ENCODE measurements at places on chromosomes 13 and 19.

DNA sequence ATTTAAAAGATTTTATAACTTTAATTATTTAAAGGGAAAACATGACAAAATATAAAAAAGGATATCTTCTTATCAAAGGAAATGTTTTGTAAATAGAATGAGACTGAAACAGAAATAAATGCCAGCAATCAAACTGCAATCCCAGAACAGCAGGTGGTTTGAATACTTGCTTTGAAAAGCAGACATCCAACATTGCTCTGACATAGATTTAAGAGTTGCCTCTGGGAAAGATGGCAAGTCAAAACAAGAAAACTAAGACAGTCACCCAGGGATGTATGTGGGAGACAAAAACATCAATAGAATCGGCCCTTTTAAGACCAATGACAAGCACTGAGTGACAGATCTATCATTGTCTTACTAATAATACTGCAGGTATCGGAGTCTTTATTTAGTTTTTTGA lies 789.7 kb upstream of the GPC6 start:
- no peak for DNase-seq

DNA sequence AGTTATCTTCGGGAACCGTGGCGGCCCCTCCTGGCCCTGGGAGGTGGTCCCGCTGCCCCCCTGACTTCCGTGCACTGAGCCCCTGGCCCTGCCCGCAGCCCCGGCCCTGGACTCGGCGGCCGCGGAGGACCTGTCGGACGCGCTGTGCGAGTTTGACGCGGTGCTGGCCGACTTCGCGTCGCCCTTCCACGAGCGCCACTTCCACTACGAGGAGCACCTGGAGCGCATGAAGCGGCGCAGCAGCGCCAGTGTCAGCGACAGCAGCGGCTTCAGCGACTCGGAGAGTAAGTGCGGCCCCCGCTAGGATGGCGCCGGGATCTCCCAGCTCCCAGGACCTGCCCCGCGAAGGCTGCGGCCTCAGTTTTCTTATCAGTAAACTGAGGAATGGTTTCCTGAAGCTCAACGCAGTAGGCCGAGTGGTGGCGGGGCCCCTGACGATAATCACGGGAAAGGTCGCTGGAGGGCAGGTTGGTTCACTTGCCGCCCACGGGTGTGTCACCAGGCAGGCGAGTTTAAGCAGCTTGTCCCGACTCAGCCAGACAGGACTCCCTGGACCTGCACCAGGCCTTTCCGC lies 924 bp downstream of the RGCC start:
- DNase-seq: peak; percentile 74

GRCh38 chr19:47353307-47353712 lies 4.2 kb downstream of the DHX34 start:
- no peak for DNase-seq

GRCh38 chr13:75305059-75305458 lies 176.9 kb downstream of the TBC1D4 start:
- DNase-seq: no peak

GRCh38 chr13:37319031-37319443 lies 213.6 kb upstream of the CSNK1A1L start:
- DNase-seq: no peak

- DNase-seq: no peak
Measured at GRCh38 chr19:28456708-28457320, 756.1 kb downstream of the UQCRFS1 start.

DNA sequence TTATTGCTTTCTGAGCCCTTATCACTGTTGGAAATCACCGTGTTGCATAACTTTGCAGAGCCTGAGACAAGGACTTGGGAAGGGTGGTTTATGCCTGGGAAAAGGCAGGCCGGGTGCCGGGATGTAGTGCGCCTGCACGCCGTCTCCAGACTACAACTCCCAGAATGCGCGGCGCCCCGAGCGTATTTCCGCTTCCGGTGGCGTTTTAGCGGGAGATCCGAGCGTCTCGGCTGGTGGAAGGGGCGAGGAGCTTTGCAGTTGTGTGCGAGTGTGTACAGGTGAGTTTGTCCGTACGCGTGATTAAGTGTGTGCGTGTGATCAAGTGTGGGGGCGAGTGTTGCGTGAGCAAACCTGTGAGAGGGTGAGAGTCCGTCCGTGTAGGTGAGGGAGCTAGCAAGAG lies 75.4 kb downstream of the PEG3 start:
- peak; percentile 29 for DNase-seq

DNA sequence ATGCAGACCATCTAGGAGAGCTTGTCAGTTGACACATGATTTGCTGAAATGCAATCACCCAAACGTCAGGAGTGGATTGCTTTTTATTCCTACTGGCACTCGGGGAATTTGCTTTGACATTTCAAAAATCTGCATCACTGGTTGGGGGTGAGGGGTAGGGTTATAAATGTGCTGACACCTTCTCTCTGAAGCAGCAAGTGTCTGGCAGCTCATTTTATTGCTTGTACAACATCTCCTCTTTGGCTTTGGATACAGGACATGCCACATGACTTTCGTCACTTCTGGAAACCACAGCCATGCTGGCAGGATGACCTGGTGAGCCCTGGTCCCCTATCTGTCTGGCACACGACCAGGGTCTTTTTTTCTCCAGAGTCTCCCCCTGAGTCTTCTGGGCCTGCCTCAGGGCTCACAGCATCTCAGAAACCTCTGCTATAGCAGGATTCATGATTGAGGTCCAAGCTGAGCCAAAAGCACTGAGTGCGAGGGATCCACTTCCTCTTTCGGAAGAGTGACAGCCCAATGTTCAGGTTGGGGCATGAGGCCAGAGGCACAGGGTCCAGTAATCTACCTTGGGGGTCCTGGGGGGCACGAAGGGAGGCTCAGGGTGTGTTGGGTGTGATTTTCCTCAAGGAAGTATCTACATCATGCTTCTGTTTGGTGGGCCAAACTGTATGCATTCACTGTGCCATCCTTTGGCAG lies 60.1 kb downstream of the HSPH1 start:
- no peak for DNase-seq

DNA sequence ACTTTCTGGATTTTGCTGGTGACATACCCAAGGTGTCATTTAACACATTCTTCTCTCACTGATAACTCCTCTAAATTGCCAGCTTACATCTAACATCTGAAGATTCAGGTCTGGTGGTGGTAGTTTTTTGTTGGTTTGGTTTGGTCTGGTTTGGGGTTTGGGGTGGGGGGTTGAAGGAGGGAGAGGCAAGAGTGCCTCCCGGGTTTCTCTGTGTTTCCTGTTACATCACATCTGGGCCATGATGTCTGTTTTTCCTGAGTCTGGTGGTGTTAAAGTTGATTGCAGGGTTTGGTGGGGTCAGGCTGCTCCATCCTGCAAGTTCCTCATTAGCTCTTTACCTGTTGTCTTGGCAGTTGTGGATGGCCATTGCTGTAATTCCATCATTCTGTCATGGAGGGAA lies 155.8 kb upstream of the UBL3 start:
- no peak for DNase-seq

DNA sequence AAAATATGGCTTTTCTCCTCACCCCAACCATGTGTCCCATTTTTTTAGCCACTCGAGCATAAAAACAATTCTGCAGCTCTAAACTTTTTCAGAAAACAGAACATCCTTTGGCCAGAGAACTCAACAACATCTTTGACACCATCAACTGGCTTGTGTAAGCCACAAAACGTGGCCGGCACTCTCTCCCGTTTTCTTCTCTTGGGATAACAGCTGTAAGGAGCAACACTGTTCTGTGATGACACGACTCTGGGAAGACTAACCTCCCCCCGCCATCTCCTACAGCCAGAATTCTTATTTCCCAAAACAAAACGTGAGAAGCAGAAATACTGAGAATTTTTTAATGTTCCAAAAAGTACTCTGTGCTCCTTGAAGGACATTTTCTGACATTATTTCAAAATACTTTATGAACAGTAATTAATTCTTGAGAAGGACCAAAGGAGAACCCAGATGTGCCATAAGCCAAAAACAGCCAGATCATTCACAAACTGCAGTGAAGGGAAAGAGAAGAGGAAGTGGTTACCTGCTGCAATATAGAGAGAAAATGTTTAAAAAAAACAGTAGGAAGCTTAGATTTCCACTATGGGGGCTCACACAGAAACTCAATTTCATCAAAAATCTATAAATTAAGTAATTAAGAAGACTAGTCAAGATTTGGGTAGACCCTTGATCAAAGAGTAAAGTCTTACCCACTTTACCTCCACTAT lies 25.8 kb downstream of the COL4A1 start:
- DNase-seq: no peak

DNA sequence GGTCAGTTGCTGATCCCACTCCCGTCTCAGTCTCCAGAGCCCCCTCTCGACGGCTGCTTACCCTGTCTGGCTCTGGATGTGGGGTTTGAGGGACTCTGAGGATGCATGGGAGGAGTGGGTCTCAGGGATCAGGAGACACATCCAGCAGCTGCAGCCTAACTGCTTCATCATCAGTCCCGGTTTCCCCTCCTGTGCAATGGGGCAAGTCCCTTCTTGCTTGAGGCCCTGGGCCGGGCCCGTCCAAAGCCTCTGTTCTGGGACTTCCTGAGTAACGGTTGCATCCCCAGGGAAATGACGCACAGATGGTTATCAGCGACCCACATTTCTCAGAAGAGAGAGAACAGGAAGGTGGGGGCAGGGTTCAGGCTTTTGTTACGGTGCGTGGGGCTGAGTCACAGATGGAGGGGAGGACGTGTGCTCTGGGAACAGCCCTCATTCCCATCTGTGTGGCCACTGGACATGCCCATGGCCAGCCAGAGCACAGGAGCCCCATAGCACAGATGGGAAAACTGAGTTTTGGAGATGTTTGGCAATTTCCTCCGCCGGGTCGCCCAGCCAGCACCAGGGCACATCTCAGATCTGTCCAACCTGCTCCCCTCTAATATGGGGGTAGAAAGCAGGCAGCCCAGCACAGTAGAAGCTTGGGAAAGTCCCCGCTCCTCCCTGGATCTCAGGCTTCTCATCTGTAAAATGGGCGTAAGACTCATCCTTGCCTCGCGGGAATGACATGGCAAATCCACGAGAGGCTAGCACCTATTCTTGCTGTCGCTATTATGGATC lies 19.3 kb downstream of the GNA15 start:
- DNase-seq: peak; percentile 84

DNA sequence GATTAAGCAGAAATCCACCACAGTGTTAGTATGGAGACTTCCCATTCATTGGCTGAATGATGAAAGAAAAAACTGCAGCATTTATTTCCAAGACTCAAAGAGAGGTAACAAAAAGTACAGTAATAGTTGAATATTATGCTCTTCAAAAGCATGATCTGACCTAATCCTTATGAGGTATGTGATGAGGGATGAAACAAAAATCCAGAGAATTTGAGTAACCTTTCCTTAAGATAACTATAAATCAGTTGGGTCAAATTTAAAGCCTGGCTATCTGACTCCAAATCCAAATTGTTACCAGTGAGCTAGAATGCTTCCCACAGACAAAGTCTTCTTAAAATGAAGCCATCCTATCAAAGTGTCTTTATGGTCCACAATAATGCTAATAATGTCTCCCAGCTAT lies 38.1 kb downstream of the NUFIP1 start:
- no peak for DNase-seq

DNA sequence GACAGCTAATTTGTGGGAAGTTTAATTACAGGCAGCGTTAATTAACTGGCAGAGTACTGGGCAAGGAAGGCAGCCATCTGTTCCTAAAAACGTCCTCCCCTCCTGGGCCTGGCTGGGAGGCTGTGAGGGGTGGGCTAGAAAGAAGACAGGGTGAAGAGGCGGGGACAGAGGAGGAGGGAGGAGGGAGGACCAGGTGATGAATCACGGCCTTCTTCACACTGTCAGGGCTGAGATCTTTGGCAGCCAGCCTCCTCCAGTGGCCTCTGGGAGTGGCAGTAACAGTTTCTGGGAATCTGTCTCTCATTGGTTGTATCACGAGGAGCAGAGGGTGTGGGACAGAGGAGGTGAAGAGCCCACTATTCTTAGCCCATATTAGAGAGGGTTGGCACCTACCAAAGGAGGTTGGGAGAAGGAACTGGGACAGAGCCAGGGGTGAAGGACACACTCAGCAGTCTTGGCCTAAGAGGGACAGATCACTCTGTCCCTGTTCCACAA lies 9.6 kb upstream of the ZNRF4 start:
- no peak for DNase-seq

GRCh38 chr19:40768869-40769268 lies 6.5 kb upstream of the MIA start:
- DNase-seq: no peak

DNA sequence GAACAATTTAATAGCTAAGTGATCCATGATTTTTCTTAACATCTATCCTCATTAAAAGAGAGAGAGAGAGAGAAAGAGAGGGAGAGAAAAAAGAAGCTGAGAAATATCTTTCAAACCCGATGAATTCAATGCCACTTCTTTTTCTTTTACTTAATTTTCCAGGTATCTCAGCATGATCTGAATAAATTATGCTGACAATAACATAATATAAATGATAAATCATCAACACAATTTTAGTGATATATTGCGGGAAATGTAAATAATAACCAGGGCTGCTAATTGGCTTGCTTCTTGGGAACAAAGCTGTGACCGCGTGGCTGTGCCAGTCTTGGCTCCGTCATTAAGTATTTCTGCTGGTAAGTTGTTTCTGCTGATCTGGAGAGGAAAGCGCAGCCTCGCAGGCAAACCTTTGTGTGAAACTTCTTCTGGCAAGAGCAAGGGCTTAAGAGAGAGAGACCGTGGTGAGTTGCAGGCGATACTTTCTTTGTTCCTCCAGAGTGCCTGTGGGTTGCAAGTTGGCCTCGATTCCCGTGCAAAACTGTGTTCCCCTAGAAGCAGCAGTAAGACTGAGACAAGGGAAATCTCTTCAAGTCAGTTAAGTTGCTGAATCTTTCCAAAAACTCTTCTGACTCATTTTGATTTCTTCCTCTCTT lies 489.1 kb upstream of the TSHZ3 start:
- DNase-seq: no peak

- no peak for DNase-seq
Measured at GRCh38 chr19:49889038-49889686, 7.5 kb downstream of the IL4I1 start.

GRCh38 chr19:12784394-12784870 lies 6.9 kb upstream of the JUNB start:
- DNase-seq: no peak

DNA sequence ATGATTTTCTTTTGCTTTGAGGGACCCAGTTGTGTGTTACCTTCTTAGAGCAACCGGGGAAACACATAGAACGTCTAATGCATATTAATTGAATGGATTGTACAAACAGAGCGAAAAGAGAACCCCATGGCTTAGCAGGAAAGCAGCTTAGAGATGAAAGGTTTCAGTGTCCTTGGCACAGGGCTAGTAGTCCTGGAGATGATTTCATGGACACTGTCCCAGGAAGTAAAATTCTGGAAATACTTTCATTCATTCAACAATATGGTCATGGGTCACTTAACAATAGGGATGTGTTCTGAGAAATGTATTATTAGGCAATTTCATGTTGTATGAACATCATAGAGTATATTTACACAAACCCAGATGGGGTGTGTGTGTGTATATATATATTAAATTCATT lies 9.7 kb upstream of the FUT2 start:
- DNase-seq: no peak

GRCh38 chr19:29381353-29382203 lies 144.2 kb upstream of the VSTM2B start:
- DNase-seq: no peak

- no peak for DNase-seq
Measured at GRCh38 chr19:4376671-4376990, 23.7 kb downstream of the SH3GL1 start.

DNA sequence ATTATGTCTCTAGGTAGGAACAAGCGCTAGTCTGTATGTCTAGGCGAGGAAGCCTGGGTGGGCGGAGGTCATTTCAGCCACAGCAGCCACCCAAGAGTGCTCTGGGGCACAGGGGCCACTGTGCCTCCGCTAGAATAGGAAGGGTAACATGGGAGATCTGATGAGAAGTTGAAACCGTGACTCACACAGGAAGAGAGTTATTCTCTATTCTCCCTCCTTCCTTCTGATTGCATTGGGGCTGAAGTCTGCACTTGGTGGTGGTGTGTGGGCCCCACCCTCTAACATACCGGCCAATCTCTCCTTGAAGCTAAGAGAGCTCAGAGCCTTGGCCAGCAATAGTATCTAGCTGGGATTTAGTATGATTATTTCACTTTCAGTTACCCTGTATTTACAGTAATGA lies 20.3 kb upstream of the GGACT start:
- peak; percentile 14 for DNase-seq

Measured in activated naive CD8-positive, alpha-beta T cell treated with anti-CD3 and anti-CD28 coated beads, Interleukin-2, amount 50 U/mL, for 24 hours (primary cell).